Stimulated activated CD4-positive, alpha-beta T cell treated with anti-CD3 and anti-CD28 coated beads, Interleukin-1b, Interleukin-23, amount 100 ng/mL, for 1 hour (primary cell): ENCODE measurements at places on chromosomes 5 and 9.

DNA sequence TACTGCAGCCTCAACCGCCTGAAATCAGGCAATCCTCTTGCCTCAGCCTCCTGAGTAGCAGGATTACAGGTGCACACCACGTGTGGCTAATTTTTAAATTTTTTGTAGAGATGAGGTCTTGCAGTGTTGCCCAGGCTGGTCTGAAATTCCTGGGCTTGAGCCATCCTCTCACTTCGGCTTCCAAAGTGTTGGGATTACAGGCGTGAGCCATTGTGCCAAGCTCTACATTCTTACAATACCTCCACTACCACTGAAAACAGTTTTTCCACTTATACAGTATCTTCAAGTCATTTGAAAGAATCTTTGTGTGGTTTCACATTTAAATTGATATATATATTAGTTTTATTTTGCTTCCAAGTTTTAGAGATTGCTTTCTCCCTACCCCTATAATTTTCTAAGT lies 42.6 kb downstream of the LARP1 start:
- DNase-seq: no peak

DNA sequence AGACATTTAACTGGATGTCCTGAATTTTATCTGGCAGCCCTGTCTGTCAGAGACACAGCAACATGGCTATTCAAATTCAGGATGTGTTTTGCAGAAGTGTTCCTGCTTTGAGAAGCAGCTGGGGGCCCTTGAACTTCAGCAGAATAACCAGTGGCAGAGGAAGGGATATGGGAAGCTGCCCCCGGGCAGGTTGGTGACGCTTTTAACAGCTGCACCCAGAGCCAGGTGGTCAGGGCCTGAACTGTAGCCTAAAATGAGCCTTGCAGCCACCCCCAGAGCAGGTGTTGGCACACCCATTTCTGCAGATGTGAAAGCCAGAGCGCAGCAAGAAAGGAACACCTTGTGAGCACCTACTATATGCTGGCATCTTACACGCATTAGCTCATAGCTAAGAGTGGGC lies 128.7 kb upstream of the BOD1 start:
- DNase-seq: no peak

DNA sequence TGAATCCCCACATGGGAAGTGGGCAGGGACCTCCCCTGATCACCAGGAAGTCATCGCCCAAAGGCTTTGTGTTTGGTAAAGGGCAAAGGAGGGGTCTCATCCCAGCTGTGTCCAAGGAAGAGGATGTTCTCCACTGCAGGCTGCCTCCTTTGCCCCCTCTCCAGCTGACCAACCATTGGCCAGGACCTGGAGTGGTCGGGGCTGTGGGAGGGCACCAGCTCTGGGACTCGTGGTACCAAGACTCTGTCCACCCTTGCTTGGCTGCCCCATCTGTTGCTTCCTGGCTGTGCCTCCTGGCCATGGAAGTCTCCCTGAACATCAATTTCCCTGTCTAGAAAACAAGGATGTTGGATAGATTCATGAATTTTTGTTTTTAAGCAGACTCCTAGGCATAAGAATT lies 34.1 kb downstream of the COL15A1 start:
- no peak for DNase-seq

GRCh38 chr5:36181774-36182173 lies 29.9 kb downstream of the SKP2 start:
- no peak for DNase-seq
